GM06990 (cell line): ENCODE measurements at places on chromosomes 11 and 22.
A peak's percentile ranks its signal among the peaks of the same experiment; 100 is the strongest.

- DNase-seq, result no peak
These were observed 19.7 kb downstream of the FLI1 start for GRCh38 chr11:128713595-128713994.

DNA sequence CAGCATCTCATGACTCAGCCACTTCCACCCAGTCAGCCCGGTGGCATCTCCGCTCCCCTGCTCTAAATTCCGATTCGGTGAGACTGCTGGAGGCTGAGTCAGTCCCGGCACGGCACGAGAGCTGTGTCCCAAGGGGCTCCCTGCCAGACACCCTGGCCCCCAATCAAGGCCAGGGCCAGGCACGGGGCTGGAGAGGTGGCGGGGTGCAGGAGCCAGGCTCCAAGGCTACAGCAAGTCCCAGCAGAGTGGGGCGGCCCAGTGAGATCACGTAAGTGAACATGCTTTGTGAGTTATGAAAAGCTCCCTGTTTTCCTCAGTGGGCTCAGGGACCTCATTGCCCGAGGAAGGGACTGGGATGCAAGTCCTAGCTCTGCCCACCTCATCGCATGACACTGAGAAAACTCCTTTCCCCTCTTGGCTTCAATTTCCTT is 3.0 kb downstream of the C11orf68 start:
- no peak for DNase-seq

- no peak for DNase-seq
These were observed 411.8 kb downstream of the CTTN start for GRCh38 chr11:70810133-70810532.

GRCh38 chr22:19805821-19806212 is 45.2 kb downstream of the TBX1 start:
- DNase-seq, result no peak

DNA sequence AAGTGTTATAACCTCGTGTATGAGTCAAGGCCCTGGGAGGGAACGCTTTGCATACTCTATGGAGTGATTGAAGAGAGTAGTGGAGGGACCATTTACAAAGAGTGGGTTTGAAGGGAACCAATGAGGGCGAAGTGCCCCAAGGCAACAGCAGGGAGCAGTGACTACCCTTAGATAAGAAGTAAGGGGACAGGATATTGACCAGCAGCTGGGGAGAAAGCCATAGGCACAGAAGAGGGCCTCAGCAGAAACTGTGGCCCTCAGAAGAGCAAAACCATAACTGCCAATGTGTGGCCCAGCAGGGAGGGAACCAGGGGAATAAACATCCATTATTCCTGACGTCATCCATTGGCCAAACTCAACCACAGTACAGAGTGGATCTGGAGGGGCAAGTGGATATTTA is 24.7 kb downstream of the PARVA start:
- no peak for DNase-seq

GRCh38 chr22:48142388-48142787 is 1379.9 kb downstream of the TBC1D22A start:
- DNase-seq, result no peak

DNA sequence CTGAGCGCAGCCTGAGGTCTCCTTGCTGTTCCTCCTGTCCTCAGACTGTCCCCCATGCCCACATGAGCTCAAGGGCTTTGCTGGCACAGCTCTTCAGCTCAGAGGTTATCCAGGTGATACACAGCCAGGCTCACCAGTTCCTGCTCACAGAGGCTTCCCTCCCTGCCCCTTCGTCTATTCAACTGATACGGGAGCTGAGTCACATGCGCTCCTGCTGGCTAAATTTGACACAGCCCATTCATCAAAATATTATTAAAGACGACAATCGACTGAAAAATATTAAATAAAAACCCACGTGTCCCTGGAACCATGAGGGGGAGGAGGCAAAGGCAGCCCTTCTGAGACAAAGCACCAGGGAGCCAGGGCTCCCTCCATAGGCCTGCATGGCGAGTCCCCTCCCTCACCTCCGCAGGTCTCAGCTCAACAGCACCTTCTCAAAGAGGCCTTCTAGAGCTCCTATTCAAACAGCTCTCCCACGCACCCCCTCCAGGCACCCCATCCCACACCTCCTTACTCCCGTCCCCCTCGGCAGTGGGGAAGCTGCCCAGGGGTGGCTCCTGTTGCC is 40.5 kb downstream of the DUSP8 start:
- no peak for DNase-seq

- DNase-seq, result no peak
These were observed 29.9 kb upstream of the TXNRD2 start for GRCh38 chr22:19971276-19972124.

DNA sequence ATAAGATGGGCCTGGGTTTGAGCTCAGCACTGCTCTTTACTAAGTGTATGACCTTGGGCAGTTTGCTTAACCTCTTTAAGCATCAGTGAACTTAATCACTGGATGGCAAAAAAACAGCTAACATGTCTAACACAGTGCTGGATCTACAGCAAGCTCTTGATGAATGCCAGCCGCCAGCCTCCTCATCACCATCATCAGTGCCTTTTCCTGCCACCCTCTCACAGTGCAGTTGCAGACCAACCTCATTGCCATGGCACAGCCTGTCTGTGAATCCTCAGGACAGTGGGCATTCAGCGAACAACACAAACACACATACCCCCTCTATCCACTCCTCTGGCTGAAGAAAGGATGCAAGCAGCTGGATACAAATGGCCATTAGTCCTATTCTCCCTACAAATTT is 133.0 kb downstream of the OPCML start:
- no peak for DNase-seq

DNA sequence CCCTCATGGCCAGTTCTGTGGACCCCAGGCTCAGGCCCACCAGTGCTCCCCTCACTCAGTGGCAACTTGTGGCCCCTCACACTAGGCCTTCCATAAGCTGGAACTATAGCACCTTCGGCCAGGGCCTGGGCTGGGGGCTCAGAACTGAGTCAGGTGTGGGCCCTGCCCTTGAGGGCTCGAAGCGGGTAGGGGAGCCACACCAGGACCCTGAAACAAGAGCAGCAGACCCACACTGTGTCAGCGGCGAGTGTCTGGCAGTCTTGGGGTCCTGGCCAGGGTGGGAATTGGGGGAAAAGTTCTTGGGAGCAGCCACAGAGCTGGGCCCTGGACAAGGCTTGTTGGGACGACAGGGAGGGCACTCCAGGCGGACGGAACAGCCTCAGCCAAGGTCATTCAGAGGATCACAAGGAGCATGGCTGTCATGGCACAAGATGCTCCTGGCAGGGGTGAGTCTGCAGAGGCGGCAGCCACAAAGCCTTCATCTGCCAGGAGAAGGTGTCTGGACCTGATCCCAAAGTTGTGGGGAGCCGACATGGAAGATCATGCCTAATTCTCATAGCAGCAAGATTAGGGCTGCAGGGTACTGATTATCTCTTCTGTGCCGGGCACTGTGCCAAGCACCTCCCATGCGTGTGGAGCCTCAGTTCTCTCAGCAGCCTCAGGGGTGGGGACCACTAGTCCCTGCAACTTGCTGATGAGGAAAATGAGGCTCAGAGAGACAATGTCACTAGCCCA is 50.7 kb downstream of the SHISAL1 start:
- no peak for DNase-seq

DNA sequence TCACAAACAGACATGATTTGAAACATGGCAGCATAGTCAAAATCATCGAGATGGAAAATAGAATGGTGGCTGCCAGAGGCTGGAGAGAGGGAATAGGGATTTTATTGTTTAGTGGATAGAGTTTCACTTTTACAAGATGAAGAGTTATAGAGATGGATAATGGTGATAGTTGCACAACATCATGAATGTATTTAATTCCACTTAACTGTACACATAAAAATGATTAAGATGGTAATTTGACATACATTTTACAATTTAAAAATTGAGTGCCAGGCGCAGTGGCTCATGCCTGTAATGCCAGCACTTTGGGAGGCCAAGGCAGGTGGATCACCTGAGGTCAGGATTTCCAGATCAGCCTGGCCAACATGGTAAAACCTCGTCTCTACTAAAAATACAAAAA is 21.2 kb downstream of the TTC28 start:
- no peak for DNase-seq

DNA sequence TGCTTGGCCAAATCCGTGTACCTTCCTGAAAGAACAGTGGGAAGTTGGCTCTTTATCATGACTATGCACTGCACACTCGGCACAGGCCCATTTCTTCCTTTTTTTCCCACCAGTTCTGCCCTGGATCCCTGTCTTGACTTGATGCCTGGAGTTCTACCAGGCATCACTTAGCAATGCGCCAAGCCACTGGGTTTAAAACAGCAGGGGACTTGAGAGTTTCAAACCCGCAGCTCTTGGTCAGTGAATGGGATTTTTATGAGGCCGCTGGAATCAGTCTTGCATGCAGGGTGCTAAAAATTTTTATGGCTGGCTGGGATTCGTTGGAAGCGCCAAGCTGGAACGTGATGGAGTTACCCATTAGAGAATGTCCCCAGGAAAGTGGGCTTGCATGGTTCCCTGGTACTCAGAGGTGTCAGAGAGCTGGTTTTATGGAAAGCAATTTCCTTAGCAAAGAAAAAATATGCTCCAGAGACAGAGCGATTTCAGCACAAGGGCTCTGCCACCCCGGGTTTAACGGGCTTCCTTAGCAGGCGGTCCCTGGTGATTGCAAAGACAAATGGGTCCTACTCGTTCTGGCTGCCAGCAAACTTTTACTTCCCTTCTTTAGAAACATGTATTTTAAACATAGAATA is 432.9 kb downstream of the TENM4 start:
- no peak for DNase-seq

- no peak for DNase-seq
These were observed 429.6 kb downstream of the BRD1 start for GRCh38 chr22:49398115-49398514.

- DNase-seq, result no peak
These were observed 149.4 kb downstream of the DBX1 start for GRCh38 chr11:20010851-20011225.

DNA sequence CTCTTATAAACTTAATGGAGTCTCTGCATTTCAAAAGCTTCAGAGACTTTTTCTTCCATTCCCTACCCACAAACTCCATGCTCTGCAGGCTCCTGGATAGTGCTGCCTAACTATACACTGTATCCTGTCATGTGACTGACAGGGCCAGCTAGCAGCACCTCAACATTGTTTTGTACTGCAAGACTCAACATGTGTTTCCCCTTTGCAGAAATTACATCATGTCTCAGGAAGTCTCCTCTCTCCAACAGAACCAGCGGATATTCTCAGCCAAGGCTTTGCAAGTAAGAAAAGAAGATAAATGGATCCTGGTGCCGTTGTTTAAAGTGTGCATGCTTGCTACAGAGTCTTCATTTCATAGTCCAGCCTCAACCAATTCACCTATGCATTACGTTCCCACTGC is 164.0 kb upstream of the UBASH3B start:
- no peak for DNase-seq

GRCh38 chr22:24938741-24939341 is 7.7 kb downstream of the LHFPL7 start:
- no peak for DNase-seq

- DNase-seq, result peak; percentile 72
These were observed 121.7 kb downstream of the SGSM3 start for GRCh38 chr22:40491990-40492631.

DNA sequence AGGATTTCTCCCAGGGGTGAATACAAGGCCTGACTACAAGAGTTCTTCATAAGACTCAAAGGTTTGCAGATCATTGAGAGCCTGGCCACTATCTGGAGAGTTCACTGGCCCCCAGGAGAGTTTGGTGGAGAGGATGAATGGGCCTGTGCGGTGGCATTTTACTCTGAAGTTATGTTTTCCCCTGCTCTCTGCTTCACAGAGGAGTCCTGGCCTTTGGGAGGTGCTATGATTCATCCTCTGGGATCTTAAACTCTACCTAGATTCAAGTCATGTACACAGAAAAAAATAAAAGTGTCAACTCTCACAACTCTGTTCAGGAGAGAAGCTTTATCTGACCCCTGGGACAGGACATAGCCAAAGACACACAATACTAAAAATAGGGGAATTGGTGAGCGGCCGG is 159.1 kb upstream of the CARD18 start:
- no peak for DNase-seq

GRCh38 chr11:6604790-6605189 is 1.2 kb downstream of the ILK start:
- no peak for DNase-seq

DNA sequence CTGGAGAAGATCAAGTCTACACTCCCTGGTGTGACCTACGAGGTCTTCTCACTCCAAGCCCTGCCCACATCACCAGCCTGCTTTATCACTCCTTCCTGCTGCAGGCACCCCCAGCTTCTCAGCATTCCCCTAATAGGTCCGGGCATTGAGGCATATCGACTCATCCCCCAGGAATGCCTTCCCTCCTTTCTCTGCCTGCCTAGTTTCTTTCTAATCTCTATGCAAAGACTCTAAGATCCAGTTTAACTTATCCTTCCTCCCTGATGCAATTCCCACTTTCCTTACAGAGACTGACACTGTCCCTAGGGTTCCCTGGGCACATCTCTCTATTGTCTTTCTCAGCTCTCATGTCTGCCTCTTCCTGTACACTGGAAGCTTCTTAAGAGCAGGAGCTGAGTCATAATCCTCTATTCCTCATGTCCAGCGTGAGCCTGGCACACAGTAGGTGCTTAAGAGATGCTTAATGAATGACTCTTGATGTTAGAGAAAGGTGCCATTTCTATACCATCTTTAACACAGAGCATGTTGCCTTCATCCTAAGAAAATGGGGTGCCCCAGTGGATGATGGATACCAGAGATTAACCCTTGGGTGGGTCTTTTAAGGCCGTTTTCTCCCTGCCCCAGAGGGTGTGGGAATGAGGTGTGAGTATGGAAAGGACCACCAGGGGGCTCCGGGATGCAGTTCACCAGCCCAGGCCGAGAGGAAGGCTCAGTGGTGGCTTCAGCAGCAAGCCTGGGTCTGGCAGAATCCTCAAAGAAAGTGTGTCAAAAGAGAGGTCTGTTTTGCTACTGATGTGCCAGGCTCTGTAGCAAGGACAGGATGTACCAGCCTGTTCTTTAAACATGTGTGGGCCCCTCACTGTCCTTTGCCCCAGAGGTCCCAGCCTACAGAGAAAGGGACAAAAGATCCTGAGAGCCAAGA is 34.7 kb downstream of the PARVA start:
- peak; percentile 3 for DNase-seq

DNA sequence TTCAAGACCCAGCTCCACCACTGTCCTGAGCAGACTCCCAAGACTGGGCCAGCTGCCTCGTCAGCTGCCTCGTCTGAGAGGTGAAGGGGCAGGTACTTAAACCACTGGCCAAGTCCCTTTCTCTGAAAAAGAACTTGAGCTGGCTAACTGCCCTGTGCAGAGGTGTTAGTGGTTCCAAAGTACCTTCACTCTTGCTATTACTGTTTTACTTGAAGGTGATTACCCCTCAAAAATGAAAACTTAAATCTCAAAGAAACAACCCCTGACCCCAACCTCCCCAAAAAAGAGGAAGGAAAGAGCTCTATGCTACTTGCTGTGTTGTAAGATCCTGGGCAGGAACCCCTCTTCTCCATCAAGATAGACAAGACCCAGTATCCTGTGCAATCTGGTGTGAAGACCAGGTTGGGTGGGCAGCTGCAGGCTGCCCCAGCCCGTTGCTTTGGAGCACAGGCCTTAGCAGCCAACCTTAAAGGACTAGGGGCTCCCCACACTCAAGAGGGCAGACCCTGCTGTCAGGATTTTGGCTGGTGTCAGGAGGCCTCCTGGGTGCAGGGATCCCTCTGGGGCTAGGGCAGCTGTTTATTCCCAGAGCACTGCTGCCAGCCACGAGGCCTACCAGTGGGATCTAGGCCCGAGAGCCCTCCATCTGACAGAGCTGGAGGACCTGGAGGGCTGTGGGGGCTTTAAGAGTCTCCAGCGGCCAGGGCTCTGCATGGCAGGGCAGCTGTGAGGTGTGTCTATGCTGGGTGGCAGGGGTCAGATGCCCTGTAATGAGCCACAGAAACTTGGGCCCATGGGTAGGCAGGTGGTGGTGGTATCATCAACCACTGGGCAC is 13.0 kb downstream of the GUCD1 start:
- no peak for DNase-seq

GRCh38 chr11:121741761-121742361 is 289.1 kb upstream of the SORL1-AS1 start:
- no peak for DNase-seq
